GM12878 (cell line): ENCODE measurements at places on chromosomes 7 and 10.

GRCh38 chr7:123570390-123571182 lies 13.0 kb upstream of the NDUFA5 start:
- DNase-seq = no peak

GRCh38 chr7:132678656-132679055 lies 102.4 kb upstream of the PLXNA4 start:
- DNase-seq = no peak

GRCh38 chr10:92181575-92181974 lies 109.3 kb downstream of the CPEB3 start:
- no peak for DNase-seq

DNA sequence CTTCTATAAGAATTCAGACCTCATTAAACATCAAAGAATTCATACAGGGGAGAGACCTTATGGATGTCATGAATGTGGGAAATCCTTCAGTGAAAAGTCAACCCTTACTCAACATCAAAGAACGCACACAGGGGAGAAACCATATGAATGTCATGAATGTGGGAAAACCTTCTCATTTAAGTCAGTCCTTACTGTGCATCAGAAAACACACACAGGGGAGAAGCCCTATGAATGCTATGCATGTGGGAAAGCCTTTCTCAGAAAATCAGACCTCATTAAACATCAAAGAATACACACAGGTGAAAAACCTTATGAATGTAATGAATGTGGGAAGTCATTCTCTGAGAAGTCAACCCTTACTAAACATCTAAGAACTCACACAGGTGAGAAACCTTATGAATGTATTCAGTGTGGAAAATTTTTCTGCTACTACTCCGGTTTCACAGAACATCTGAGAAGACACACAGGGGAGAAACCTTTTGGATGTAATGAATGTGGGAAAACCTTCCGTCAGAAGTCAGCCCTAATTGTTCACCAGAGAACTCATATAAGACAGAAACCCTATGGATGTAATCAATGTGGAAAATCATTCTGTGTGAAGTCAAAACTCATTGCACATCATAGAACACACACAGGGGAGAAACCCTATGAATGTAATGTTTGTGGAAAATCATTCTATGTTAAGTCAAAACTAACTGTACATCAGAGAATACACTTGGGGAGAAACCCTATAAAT lies 24.1 kb downstream of the ZNF37A start:
- no peak for DNase-seq
